CD4-positive, alpha-beta T cell treated with Interleukin-6 for 4 hours (primary cell): ENCODE measurements at places on chromosomes 6 and 20.

- DNase-seq: no peak
These were observed 107.0 kb downstream of the TRERF1 start for GRCh38 chr6:42344756-42345155.

- DNase-seq: no peak
These were observed 16.9 kb downstream of the ADGRG6 start for GRCh38 chr6:142318714-142319113.

- DNase-seq: no peak
These were observed 52.5 kb downstream of the CRYBG1 start for GRCh38 chr6:106413016-106413415.

- no peak for DNase-seq
These were observed 116.0 kb downstream of the PXDC1 start for GRCh38 chr6:3635482-3635881.

- no peak for DNase-seq
These were observed 15.4 kb upstream of the IER3 start for GRCh38 chr6:30759575-30760239.

DNA sequence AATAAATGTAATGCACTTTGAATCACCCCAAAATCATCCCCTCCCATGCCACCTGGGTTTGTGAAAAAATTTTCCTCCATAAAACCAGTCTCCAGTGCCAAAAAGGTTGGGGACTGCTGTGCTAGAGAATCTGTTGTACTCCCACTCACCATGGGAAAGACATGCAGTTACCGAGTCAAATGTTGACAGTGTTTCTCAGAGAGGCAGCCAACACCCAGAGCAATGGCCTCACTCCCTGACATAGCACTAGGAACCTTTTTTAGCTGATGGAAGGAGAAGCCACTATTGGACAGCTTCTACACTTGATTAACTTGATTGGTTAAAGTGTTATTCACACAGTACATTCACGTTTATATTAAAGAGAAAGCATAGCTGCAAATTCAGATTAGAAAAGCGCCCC, 59.8 kb upstream of the MANEA start:
- DNase-seq: no peak

GRCh38 chr20:61949363-61949713, 116.3 kb downstream of the TAF4 start:
- DNase-seq: no peak

DNA sequence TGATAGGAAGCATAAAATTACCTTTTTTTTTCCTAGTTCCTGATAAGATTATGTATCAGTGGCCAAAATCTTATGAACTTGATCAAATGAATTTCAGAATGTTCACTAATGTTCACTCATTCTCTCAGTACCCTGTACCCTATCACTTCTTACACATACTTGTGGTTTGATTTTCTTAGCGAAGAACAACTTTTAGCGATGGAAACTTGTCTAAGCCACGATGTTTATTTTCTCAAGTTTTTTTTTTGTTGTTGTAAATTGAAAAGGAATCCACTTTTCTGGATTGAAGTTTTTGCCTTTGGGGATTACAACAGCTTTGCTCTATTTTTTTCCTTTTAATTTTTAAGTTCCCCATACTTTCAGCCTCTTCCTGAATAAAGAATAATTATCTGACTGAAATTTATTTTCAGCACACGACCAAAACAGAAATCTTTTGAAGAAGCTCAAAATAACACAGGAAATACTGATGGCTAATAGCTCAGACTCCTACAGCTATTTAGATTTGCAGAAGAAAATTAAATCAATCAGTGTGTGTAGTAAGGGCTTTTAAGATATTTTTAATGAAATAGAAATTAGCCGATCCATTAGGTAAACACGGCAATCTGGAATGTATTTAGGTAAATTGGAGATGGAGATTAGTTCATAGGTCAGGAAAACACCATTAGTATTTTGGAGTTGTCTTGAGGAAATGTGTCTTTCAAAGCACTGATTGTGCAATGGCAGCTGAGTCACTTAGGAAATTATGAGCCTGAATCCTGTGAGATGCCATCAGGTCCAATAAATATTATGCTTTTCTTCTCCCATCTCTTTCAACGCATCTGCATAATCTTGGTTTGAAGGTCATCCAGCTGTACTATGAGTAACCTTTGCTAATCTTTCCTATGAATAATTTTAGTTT, 217.5 kb downstream of the GJA1 start:
- DNase-seq: no peak

- DNase-seq: no peak
These were observed 116.7 kb upstream of the SLC24A3 start for GRCh38 chr20:19095762-19096161.

DNA sequence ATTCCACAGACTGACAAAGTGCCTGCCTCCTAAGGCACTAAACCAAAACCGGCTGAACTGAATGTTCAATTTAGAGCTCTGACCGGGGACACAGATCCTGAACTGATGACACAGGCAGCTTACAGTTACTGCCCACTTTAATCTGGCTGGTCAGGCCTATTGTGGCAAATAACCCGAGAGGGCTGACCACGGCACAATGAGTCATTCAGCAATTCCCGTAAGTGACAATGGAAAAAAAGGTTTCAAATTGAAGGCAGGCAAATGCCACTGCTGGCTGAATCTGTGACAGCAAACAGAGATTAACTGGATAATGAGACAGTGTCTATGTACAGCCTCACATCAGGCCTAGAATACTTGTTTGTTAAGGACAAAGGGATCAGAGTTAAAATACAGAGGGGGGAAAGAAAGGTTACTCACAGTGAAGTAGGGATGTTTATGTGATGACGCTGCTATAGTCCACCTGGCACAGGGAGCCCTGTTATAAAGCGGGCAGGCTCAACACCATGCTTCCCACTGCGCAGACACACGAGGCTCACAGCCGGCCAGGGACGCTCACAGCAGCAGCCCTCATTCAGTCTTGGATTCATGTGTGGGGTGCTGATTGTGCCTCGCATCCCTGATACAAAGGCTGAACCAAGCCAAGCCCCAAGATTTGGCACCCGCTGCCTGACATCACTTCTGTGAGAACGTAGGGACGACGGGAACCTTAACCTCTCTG, 54.4 kb downstream of the RTN4IP1 start:
- no peak for DNase-seq

DNA sequence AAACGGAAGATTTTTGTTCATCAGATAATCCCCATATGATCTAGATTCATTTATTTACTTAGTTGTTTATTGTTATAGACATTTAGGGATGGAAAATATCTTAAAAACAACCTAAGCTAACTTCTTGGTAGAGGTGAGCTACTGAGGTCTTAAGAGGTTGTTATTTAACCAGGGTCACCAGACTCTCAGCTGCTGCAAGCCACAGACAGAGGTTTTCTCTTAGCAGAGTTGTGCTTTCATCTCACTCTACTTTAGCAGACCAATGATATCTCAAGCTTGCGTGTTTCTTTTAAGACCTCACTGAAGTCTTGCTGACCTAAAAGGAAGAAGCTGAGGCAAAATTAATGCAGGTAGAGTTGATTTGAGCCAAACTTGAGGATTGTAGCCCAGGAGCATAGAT, 43.6 kb downstream of the NCOA7 start:
- peak; percentile 22 for DNase-seq

DNA sequence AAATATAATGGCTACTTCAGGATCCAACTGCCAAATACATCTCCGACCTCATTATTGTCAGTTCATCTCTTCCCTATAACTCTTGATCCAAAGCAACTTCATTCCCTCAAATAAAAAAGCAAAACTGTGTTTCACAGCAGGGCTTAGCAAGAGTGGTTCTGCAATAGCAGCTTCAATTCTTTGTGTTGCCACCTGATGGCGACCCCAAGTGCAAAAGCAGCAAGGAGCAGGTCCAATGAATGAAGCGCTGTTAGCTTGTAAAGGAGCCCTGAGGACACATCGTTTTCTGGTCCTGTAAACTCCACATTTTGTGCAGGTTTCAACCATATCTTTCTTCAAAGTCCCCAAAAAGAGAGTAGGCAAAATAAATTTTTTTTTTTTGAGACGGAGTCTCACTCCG, 19.6 kb downstream of the RTN4IP1 start:
- DNase-seq: no peak

- no peak for DNase-seq
These were observed 24.2 kb downstream of the GLP1R start for GRCh38 chr6:39072830-39073229.

DNA sequence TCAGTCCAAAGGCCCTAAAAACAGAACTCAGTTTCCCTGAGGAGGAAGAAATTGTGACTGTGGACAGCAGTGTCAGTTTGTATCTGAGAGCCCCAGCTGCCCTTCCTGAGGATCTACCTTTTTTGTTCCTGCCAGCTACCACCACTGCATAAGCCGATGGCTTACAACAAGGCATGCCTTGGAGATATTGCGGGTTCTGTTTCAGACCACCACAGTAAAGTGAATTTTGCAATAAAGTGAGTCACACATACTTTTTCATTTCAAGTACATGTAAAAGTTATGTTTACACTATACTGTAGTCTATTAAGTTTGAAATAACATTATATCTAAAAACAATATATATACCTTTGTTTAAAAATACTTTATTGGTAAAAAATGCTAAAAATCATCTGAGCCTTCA, 9.6 kb upstream of the CST3 start:
- DNase-seq: no peak

DNA sequence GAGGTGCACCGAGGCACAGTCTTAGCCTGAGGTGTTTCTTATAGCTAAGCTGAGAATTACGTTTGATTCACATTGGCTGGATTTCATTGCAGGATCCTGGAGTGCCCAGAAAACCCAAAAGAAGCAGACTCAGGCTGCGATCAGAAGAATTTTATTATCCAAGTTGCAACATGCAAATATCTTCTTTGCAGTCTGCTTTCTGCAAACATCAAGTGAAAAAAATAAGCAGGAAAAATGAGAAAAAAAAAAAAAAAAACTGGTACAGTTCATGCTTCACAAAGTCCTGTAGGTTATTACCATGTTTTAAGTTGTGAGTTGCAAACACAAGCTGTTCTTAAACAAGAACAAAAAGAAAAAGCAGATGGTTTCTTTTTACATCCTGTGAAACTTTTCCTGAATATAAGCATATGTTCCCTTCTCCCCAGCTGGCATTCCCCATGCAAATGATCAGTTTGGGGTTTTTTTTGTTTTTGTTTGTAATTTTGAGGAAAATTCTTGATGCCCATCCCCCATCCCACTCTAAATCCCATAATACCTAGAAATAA, 349.0 kb downstream of the CBLN4 start:
- DNase-seq: no peak

GRCh38 chr20:59579404-59580145, 24.8 kb upstream of the PHACTR3 start:
- no peak for DNase-seq

DNA sequence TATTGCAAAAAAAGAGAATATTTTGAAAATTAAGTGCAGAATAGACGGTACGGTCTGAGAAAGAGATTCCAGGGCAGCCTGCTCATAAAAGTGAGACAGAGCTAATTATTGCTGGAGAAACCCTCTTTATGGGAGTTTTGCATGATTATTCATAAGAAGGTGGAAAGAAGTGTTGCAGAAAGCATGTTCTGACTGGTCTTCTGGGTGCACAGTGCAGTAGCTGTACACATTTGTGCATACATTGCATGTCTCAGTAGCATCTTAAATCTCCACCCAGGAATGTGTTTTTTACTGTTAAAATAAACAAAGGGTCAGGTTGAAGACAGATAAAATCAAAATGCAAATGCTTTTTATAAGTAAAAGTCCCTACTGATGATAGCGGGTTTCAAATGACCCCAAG, 1813.6 kb upstream of the DEFB115 start:
- no peak for DNase-seq

DNA sequence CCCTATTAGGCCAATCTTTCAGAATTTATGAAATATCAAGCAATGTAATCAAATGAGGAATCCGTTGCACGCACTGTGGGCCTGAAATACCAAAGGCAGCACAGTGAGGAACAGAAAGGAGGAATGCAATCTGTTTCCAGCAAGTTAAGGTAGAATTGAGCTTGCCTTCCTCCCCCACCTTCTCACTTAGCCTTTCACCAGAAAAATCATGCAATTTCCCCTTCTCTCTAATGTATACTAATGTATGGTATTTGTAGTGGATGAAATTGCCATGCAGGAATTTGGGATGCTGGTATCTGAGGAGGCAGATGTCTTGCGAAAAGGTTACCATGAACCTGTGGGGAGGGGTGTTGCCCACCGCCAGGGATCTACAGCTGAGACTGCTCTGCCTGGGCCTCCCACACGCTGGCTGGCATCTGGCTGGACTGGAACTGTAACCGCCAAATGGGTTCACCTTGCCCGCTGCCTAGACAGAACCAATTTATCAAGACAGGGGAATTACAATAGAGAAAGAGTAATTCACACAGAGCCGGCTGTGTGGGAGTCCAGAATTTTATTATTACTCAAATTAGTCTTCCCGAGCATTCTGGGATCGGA, 222.4 kb upstream of the MYLIP start:
- DNase-seq: no peak

GRCh38 chr6:5893295-5893694, 113.4 kb downstream of the NRN1 start:
- DNase-seq: no peak

- DNase-seq: no peak
These were observed 24.7 kb downstream of the CNKSR3 start for GRCh38 chr6:154485815-154486214.

- no peak for DNase-seq
These were observed 62.2 kb upstream of the DDR1 start for GRCh38 chr6:30821862-30822784.

DNA sequence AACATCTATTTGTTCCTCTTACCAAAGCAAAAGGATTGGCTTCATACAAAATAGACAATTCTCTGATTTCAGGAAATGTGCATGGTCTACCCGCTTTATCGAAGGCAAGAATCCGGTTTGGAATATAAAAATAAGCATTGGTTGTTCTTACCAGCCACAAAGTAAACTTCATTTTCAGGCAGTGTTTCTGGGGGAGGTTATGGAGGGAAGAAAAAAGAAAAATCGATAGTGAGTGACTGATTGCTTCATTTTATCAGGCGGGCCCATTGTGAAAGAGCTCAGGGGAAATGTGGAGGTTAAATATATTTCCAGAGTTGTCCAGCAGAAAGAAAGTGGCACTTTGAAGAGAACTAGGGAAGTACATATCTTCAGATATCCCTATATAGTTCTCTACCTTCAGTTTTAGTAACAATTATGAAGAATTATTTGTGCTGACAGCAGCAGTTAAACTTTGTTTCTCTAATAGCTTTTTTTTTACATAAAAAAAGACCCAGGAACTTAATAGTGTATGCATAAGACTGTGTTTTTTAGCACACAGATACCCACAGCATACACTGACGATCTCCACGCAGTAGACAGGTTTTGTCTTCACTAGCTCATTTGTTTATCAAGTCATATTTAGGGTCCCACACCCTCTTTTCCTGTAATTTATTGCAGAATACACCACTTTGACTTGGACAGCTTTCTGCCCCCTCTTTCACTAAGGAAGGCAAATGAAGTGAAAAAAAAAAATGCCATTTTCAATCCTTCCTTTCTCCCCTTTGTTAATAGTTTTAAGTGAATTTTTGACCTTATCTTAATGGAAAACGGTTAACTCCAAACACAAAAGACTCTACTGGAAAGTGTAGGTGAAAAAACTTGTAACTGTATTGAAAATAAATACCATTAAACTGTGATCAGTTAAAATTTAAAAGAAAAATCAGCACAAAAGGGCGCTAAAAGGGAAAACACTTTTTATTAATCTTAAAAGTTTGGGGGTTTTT, 2.9 kb downstream of the POU3F2 start:
- no peak for DNase-seq
